ENCODE measurements at places on chromosomes 4 and X. TPM values are rescaled to one million over a fixed set of nuclear protein-coding genes. Genes with fewer than 3 reads are reported as not detected.

DNA sequence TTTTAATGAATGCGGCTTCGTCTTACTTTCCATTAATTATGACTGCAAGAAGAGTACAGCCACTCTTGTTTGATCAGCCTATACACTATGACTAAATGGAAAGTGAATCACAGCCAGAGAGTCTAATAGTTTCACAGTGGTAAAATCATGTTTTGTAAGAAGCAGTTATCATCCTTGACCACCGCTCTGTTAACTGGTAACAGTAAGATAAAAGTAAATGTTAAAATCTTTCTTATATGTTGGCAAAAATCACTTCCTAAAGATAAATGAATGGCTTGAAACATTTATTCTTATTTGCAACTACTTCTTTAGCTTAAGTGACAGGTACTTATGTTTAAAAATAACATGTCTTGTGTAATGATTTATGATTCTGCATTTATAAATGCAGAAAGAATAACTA, 13.2 kb downstream of the GALNT7 start:
- no peak for DNase-seq

- no peak for DNase-seq
Measured at GRCh38 chr4:26204249-26204825, 116.5 kb upstream of the RBPJ start.

DNA sequence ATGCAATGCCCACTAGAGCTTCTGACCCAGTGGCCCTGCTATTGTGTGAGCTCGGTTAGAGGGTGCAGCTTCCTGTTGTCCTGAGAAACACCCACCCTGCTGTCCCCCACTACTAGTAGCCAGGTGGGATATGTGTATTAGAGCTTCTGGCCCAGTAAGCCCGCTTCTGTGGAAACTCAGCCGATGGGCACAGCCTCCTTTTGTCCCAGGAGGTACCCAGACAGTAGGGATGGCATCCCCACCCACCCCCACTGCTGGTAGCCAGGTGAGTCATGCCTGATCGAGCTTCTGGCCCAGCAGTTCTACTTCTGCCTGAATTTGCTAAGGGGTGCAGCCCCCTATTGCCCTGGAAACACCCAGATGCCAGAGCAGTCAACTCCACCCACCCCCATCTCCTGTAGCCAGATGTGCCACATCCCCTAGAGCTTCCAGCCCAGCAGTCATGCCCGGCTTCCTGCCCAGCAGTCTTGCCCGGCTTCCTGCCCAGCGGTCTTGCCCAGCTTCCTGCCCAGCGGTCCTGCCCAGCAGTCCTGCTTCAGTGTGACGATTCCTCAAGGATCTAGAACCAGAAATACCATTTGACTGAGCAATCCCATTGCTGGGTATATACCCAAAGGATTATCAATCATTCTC, 162.7 kb upstream of the KLF8 start:
- DNase-seq, result no peak

GRCh38 chrX:20968996-20969395, 405.2 kb upstream of the CNKSR2 start:
- no peak for DNase-seq

GRCh38 chr4:40481977-40482376, 146.8 kb downstream of the CHRNA9 start:
- DNase-seq, result no peak

Gene DMRTC1
- total RNA-seq, result not detected

Gene HMGN5
- total RNA-seq, result 4.9 TPM

Gene RASL11B
- 8.7 TPM for total RNA-seq
